ENCODE measurements at places on chromosomes 7 and 10.

- no peak for DNase-seq
Measured at GRCh38 chr7:27871866-27872265, 131.9 kb downstream of the TAX1BP1 start.

DNA sequence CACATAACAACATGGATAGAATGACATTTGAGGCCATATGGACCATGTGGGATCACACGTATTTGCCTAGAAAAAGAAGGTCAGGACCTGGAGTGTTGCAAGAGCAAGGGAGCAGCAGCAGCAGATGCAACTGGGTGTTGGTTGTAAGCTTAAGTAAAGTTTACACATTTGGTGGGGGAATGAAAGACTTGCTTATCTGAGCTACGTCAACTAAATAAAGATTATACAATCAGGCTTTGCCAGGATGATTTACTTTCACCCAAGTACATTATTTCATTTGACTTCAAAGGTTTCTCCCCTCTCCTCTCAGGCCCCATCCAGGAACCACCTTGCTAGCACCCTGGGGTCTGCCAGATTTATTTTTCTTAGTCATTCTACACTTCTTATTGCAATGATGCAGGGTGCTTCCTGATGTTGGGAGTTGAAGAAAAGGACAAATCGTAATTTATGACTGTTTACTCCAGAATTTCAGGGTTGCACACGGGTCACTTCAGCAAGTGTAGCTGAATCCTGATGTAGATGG, 591.9 kb upstream of the IGFBP3 start:
- no peak for DNase-seq

GRCh38 chr7:37104822-37105518, 343.7 kb downstream of the ELMO1 start:
- DNase-seq = no peak

DNA sequence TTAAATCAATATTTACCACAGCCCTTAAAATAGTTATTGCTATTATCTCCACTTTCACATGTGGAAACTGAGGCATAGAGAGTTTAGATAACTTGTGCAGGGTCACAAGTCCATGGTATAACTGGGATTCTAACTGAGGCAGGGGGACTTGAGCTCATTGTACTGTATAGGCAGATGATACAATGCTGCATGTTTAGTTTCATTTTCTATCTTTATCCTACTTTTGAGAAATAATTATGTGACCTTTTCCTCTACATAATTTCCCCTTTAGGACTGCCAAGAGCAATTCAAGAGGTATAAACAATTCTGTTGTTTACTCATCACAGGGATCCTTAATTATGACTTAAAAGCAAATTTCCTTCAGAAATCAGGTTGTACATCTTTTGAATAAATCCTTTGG, 193.1 kb downstream of the SUGCT start:
- DNase-seq = no peak

- peak; percentile 86 for DNase-seq
Measured at GRCh38 chr10:79111427-79111826, 42.7 kb downstream of the ZMIZ1 start.

DNA sequence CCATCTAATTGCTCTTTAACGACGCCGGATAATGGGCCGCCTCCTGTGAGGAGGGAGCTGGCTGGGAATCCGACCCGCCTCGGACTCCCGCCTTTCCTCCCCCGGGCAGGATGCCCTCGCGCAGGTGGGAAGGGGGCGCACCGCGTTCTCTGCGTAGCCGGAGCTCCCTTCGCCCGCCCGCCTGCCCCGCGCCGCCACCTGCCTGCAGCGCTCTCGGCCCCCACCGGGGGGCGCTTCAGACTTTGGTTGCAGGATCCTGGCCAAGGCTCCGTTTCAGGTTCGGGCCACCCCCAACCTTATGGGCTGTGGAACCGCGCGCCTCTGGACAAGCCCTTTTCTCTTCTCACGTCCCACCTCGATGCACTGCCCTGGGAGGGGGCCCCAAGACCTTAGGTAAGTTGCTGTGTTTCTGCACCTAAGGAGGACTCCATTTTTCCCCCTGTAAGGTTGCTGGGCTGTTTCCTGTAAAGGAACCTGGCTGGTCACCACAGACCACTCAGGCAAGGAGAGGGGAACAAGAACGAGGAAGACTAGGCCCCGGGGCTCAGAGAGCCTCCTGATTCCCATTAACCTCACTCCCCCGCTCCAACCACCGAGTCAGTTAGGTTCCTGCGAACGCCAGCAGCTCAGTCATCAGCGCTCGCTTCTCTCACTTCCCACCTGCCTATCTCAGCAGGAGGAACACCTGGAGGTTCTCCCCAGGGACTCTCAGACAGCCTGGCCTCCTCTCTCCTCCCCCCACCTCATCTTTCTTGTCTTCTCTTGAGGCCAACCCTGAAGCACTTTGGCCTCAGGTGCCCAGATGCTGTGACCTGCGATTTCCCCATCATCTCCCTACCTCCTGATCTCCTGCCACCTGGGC, 11.3 kb upstream of the KAZALD1 start:
- DNase-seq = no peak

DNA sequence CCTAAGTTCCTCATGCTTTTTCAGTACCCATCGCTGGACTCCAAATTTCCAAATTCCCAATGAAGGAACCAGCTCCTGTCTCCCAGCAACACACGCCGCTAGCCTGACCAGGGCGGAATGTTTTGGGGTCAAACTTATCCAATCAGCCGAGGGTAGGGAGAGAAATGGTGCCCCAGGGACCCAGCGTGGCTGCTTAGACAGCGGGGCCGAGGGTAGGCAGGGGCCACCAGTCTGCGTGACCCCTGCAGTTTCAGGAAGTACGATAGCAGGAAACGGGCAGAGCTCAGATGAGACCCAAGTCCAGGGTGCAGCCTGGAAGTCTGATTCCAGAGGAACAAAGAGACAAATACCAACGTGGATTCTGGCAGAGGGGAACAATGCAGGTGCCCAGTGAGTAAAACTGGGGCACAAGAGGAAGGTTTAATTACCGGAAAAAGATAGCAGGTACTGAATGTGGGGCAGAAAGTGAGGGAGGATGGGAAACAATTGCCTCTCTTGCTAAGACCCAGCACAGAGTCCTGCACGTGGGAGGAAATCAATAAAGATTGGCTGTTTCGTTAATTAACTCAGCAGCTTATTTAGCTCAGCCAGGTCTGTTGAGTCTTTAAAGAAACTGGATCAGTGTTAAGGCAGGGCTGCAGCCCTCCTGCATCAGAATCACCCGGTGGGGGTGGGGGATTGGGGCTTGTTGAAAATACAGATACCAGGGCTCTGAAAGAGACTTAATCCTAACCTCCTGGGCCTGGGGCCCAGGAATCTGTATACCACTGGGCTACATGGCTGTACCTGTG, 50.4 kb upstream of the NFE2L3 start:
- DNase-seq = no peak

- no peak for DNase-seq
Measured at GRCh38 chr10:500876-501275, 188.6 kb downstream of the DIP2C start.

- no peak for DNase-seq
Measured at GRCh38 chr10:84200537-84201243, 6.4 kb downstream of the CDHR1 start.

DNA sequence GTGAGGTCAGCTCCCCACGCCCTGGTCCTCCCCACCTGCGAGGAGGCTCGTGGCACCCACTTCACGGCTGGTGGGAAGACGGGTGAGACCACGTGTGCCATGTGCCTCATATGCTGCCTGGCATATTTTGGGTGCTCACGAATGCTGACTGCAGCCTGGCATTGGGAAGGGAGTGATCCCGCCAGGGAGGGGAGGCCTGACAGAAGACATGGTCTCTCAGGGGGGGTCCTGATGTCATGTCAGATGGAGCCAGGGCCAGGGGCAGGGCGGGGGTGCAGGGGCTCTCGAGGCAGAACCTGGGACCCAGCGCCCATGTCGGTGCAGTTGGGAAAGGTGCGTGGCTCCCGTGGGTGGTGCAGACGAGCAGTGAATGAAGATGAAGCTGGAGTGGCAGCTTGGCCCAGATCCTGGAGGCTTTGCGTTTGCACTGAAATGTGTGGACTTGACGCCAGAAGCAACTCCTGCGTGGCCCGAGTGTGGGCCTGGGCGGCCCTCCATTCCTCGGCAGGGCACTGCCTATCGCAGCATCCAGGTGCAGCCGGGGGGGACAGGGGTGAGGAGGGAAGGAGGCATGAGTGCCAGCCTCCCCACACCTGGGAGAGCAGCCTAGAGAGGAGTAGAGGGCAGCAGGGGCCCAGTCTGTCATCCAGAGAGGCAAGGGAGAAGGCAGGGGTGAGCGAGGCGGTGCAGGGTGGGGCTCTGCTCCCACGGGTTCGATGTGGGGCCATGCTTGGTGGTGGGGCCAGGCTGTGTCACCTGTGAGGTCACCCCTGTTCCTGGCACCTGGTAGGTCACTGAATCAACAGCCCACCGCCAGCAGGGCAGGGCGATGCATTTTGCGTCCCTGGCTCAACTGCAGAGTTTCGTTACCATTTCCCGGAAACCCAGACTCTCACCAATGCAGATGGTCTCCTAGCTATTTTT, 385.6 kb downstream of the DNAJB6 start:
- DNase-seq = no peak

GRCh38 chr7:9307131-9307530, 873.7 kb downstream of the NXPH1 start:
- no peak for DNase-seq
